ENCODE measurements at places on chromosomes 11 and 22.

- peak; percentile 77 for DNase-seq
Measured at GRCh38 chr11:66012946-66013761, 1.3 kb downstream of the CST6 start.

GRCh38 chr11:17633279-17633986 lies 85.9 kb upstream of the MYOD1 start:
- no peak for DNase-seq

GRCh38 chr11:126485021-126485792 lies 129.7 kb downstream of the ST3GAL4 start:
- DNase-seq: no peak

- DNase-seq: no peak
Measured at GRCh38 chr22:46637711-46638600, 17.8 kb downstream of the GRAMD4 start.

DNA sequence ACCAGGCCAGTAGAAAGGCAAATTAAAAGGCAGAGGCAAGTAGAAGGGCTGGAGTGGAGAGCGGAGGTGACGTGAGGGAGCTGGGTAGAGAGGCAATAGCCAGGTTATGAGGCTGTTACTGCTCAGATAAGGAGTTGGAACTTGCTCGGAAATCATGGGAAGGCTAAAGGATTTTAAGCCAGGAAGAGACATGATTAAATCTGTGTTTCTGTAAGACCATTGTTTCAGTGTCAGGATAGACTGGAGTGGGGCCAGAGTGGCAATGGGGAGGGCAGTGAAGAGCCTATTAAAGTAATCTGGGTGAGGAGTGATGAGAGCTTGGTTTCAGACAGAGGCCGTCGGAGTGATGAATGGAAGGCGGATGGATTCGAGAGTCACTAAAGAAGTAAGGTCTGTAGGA lies 39.0 kb downstream of the GRAMD1B start:
- DNase-seq: no peak

DNA sequence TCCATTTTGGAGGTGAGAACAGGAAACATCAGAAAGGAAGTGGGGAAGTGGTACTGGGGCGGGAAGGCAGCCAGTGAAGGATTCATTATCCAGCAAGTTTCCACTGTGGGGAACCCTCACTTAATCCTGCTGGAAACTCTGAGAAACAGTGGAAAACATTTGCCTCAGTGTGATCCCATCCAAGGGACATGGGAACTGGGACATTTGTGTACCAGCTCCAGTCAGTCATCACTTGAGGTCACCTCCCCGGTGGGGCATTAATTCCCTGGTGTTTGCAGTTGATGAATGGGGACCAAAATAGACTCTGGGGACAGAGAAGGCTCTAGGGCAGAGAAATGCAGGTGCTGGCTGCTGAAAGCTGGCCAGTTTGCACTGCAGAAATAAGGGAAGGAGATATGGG lies 599.9 kb downstream of the BUD13 start:
- no peak for DNase-seq

- DNase-seq: no peak
Measured at GRCh38 chr22:32236970-32237369, 18.2 kb downstream of the SLC5A4 start.

- DNase-seq: no peak
Measured at GRCh38 chr11:117855912-117856651, 20.4 kb downstream of the FXYD6 start.

GRCh38 chr11:64244966-64245365 lies 1.8 kb downstream of the PPP1R14B start:
- DNase-seq: no peak

- DNase-seq: no peak
Measured at GRCh38 chr11:8341996-8342395, 78.3 kb upstream of the LMO1 start.

DNA sequence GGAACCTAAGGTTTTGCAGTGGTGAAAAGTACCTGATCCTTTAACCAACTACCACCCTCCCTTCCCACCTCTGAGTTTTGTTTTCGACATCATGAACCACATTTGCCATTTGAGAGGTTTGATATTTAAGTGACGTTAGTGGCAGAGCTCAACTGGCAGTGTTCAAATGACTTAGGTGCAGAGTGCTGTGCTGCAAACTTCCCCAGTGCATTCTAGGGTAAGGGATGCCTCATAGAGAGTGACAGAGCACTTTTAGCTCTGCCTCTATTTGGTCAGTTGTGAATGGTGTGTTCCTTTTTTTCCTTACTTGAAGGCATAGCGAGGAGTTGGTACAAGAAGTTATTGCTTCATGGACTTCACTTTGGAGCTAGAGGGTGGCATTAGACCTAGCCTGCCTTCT lies 9.4 kb downstream of the BMAL1 start:
- DNase-seq: peak; percentile 75

GRCh38 chr11:30091246-30091645 lies 74.4 kb upstream of the KCNA4 start:
- no peak for DNase-seq

GRCh38 chr22:45877036-45877380 lies 100.0 kb downstream of the WNT7B start:
- DNase-seq: no peak

DNA sequence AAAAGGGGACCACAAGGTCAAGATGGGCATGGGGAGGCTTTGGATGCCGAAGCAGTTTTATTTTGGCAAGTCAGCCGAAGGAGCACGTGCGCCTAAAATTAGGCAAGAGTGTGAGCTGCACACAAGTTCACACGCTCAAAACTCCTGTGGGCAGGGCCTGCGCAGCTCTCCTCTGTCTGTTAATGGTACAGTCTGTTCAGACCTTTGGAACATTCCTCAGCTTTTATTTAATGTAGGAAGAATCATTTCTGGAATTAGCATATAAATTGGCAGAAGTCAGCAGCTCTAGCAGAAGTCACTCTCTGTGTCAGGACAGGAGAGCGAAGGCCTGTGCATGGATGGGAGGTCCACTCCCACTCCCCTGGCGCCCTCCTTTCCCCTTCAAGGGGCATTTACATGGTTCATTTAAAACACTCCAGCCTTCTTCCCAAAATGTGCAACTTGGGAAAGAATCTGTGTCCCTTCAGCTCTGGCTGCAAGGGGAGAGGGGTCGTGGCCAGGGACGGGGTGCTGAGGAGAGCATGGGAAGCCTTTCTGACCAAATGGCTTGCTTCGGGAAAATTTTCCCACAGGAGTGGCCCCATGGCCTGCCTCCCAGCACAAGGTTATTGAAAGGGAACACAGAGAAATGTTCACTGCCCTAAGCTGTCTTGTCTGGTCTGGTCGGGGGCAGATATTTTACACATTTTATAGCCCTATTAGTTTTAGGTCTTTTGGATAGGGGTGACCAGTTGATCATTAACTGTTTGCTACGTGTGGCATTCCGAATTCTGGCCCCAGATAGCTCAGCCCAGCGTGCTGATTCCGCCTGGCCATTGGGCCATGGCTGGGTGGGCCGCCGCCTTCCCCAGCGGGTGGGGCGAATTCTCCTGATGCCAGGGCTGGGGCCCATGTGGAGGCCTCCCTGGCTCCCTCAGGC lies 43.9 kb upstream of the SMIM38 start:
- no peak for DNase-seq

DNA sequence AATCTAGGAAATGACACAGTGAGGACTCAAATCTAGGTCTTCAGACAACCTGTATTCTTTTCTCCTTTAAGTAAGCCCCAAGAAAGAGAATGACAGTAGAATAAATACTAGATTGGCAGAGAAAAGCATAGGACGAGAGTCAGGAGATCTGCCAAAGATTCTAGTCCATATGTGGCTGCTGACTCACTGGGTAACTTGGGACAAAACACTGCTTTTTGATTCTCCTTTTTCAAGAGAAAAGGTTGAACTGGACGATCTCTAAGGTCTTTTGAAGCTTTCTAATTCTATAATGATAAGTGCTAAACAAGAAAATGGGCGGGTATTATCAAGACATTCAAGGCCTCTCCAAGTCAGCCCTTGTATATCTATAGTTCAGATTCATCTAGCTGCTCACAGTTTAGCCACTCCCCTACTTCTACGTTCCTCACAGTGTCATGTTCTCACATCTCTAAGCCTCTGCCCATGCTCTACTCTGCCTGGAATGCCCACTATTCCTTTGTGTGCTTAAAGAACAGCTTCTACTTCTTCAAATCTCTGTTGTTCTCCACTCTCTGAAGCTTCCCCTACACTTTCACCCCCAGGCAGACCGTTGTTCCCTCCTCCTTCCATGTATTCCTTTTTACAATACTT lies 53.0 kb downstream of the RELT start:
- peak; percentile 58 for DNase-seq

DNA sequence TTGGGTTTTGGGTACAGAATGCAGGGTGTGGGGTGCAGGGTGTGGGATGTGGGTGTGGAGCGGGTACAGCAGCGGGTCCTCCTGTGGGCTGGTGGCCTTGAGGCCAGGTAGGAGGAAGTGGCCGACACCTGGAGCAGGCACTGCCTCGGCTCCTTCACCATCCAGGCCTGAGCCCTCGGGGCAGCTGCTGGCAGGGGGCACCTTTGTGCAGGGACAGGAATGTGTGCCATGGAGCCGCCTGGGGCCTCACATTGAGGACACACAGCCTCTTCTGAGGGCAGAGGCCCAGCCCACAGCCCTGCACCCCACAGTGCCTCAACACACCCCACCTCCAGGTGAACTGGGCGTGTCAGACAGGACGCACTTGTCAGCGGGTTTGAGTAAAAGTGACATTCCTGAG lies 984.0 kb downstream of the BRD1 start:
- DNase-seq: no peak

DNA sequence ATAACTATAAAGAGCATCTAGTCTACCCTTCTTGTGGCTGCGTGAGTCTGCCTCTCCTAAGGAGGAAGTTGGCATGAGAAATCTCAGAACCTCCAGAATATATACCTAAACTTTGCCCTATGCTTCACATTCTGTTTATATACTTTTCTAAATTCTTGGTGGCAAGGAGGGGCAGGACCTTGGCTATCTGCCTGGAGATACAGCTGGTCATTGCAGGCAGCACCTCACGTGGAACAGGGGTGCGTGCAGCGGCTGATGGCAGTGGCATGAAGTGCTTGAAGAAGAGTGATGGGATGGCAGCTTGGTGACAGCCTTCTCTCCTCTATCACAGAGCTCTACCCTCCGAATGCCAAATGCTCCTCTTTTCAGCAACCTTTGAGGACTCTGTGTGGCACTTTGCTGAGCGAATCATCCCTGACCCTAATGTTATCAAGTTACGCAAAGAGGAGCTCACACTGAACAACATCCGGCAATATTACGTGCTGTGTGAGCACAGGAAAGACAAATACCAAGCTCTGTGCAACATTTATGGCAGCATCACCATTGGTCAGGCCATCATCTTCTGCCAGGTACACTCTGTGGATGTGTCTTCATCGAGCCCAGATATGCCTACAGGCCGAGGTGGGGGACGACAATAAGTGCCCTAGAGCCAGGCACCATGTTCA lies 12.5 kb downstream of the DDX25 start:
- DNase-seq: no peak

DNA sequence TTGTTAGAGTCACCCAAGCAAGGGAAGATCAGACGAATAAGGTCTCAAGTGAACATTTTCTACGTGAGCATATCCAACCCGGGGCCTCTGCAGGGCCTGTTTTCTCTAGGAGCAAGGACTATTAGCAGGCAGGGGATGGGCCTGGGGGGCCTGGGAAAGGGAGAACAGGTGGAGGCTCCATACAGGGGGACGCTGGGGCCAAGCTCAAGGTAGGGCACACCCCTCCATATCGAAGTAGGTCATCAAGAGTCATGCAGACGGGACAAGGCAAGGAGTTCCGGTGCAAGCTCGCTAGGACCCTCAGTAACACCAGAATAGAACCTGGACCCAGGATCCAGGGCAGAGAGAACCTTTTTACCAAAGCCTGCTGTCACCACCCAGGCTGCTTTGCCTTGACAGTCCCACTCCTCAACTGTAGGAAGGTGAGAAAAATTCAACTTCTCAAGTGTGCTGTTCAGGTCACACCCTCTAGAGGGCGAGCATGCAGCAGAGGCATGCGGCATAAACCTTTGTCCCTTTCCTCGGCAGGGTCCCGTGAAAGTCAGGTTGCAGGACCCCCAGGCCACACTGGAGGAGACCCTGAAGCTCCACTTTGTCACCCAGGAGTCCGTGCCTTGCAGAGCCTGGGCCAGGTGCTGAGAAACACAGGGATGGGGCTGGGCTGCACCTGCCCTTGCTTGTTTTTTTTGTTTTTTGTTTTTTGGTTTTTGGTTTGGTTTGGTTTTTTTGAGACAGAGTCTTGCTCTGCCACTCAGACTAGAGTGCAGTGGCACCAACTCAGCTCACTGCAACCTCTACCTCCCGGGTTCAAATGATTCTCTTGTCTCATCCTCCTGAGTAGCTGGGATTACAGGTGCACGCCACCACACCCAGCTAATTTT lies 8.6 kb upstream of the APOBEC3B start:
- DNase-seq: peak; percentile 63

DNA sequence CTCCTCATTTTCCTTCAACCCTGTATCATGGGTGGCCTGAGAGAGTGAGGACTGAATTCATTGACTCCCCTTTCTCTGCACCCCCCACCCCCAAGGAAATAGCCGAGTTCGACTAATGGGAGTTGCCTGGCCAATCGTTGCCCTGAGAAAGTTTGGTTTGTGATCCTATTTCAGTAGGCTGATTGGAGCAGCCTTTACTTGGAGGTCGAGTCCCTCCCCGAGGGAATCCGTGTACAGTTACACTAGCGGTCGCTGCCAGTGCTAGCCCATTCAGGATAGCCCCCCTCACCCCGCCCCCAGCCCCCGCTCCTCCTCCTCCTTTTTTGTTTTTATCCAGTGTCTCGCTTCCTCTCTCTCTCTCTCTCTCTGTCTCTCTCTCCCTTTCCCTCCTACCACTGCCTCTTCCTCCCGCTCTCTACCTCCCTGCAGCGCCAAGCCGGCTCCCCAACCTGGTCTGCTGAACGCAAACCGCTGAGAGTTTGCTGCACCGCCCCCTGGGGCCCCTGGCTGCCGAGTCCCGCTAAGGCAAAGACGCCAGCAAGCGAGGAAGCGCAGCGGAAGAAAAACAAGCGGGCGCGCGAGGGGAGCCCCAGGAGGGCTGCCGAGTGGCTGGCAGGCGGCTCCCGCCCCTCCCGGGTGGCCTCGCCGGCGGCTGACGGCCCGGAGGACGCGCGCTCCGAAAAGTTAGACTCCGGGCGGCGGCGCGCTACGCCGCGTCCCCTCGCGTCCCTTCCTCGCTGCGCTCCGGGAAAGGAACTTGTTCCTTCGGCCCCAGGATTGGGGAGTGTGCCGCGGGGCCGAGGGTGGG lies at the start of gene GRAMD1B:
Gene GRAMD1B, plus strand, starts transcription at position 357 of the 808 bp plus-strand sequence. CDS start 524 bp downstream, outside the sequence.
- DNase-seq: peak; percentile 49

GRCh38 chr11:12029738-12030363 lies 21.4 kb upstream of the DKK3 start:
- DNase-seq: peak; percentile 58

GRCh38 chr22:22144858-22145257 lies 99.7 kb upstream of the VPREB1 start:
- no peak for DNase-seq

GRCh38 chr11:12930850-12931249 lies 78.3 kb upstream of the RASSF10 start:
- no peak for DNase-seq

DNA sequence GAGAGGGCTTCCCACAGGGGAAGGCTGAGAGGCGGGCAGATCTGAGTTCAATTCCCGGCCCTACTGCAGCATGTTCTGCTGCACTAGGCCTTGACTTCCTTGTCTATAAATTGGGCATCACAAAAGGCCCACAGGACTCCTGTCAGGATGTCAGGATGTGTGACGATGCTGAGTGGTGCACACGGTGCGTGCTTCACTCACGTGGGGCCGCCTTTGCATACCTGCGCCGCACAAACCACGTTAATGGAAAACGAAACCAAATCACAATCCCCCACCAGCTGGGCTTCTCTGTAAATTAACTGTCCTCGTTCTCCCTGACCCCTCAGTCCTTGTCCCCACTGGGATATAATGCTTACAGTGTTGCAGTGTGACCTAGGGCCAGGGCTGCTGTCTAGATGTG lies 32.3 kb upstream of the TSPAN18 start:
- DNase-seq: no peak

- peak; percentile 0 for DNase-seq
Measured at GRCh38 chr11:112902361-112903011, 58.7 kb upstream of the NCAM1 start.

Data from inflammatory macrophage treated with lipopolysaccharide for 1 hour (primary cell).